ENCODE measurements at places on chromosomes 13 and 19.

- H3K27ac ChIP-seq, result no peak overlapping the region
- no peaks in the 10 kb centered on the region for H3K4me1 ChIP-seq
- peaks cover 9% of the 10 kb centered on the region for H3K27me3 ChIP-seq
- DNase-seq, result no peak
Measured at GRCh38 chr13:22960827-22961226, 220.0 kb upstream of the SGCG start.

DNA sequence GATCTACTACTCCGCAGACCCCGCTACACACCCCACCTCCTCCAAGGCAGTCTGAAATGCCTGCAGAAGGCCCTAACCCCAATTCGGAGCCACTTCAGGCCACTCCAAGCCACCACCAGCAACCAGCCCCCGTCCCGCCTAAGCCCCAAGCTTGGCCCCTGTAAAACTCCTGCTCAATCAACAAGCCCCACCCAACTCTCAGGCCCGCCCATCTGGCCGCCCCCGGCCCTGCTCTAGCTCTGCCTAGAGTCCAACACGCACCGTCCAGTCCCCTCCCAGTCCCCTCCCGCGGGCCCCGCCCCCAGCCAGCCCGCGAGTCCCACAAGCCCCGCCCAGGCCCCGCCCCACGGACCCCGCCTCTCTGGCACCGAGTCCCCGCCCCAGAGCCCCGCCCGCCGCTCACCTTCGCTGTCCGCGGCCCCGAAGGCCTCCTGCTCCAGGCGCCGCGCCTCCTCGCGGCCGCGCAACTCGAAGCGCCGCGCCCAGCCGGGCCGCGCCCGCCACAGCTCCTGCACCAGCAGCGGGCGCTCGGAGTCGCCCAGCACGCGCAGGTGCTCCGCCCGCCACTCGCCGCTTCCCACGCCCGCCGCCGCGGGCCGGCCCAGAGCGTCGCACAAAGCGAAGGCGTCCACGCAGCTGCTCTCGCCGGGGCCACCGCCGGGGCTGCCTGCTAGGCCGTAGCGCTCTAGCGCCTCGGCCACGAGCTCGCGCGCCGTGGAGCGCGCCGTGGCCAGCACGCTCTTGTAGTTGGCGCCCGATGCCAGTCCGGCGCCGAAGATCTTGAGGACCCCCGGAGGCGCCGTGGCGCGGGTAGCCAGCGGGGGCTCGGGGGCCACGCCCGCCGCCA, 1.6 kb downstream of the RASIP1 start:
- peak; percentile 76 for DNase-seq
- H3K4me1 ChIP-seq, result peaks cover 22% of the 10 kb centered on the region
- H3K27ac ChIP-seq, result peak overlapping the region; percentile 60
- H3K4me3 ChIP-seq, result peak overlapping the region; percentile 70

DNA sequence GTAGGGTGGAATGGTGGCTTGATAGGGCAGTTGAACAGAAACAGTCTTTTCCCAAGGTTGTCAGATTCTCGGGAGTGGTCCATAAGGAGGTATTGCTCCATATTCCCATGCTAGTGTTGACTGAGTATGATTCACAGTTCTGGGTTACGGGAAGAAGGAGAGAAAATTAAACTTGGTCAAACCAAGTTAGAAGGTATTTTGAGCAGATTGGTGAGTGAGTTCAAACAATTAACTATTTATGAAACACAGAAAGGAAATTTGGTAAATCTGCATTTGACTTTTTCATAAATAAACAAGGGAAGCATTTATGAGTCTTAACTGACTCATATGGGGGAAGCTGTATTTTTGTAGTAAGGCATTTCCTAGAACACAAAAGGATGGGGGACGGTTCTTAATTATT, 2419.4 kb downstream of the PCDH9 start:
- H3K27me3 ChIP-seq, result no peaks in the 10 kb centered on the region
- DNase-seq, result no peak
- H3K36me3 ChIP-seq, result peaks cover 8% of the 10 kb centered on the region
- H3K4me3 ChIP-seq, result no peak overlapping the region
- no peak overlapping the region for H3K27ac ChIP-seq
- no peaks in the 10 kb centered on the region for H3K4me1 ChIP-seq

DNA sequence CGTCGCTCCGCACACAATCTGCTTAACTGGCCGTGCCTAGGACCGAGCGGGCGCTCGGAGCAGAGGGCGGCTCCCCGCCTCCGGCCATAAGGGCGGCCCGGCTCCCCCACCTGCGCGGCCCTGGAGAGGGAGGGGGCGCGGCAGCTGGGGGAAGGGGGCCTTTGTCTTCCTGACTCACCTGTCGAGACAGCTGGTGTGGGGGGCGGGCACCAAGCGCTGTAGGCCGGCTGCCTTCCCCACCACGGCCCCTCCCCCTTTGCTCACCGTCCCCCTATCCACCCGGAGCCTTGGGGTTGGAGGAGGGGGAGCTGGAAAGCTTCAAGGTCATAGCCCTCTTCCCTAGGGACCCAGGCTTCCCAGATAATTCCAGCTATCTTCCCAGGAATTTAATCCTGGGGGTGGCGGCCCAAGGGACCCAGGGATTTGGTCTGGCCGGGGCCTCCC, 1.2 kb downstream of the VASP start:
- peak overlapping the region; percentile 96 for H3K4me3 ChIP-seq
- peak; percentile 34 for DNase-seq
- peak overlapping the region; percentile 73 for H3K27ac ChIP-seq
- H3K4me1 ChIP-seq, result peaks cover 64% of the 10 kb centered on the region
- no peaks in the 10 kb centered on the region for H3K36me3 ChIP-seq
- H3K27me3 ChIP-seq, result no peaks in the 10 kb centered on the region

- no peaks in the 10 kb centered on the region for H3K36me3 ChIP-seq
- no peak for DNase-seq
- H3K27me3 ChIP-seq, result peaks cover 41% of the 10 kb centered on the region
- H3K4me3 ChIP-seq, result no peak overlapping the region
- H3K27ac ChIP-seq, result no peak overlapping the region
Measured at GRCh38 chr13:97005625-97006262, 11.5 kb upstream of the OXGR1 start.

DNA sequence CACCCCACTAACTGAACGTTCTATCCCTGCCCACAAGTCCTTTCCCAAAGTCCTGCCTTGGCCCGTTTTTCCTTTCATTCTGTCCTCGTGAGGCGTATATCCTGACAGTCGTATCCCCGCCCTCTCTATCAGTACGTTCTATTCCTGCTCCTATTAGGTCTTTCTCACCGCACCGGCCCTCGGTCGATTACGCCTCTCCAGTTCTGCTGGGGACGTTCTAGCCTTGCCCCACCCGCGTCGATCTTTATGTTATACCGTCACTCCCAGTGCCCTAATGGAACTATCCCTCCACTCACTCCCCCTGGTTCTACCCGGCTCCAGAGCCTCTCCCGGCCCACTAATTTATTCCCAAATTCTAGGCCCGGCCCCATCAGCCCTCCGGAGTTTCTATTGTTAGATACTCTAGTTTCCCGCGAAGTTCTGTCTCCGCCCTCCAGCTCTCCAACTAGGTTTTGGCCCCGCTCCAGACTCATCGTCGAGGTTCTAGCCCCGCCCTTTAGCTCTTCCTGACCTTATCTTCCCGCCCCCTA, 2.0 kb downstream of the PLAUR start:
- DNase-seq, result no peak
- peak overlapping the region; percentile 88 for H3K4me3 ChIP-seq
- no peaks in the 10 kb centered on the region for H3K36me3 ChIP-seq
- H3K27me3 ChIP-seq, result no peaks in the 10 kb centered on the region
- peak overlapping the region; percentile 90 for H3K27ac ChIP-seq
- H3K4me1 ChIP-seq, result peaks cover 51% of the 10 kb centered on the region

GRCh38 chr13:112974671-112975070, 5.7 kb downstream of the MCF2L start:
- peaks cover 25% of the 10 kb centered on the region for H3K4me1 ChIP-seq
- peaks cover 16% of the 10 kb centered on the region for H3K36me3 ChIP-seq
- no peak overlapping the region for H3K4me3 ChIP-seq

- no peaks in the 10 kb centered on the region for H3K36me3 ChIP-seq
- H3K27me3 ChIP-seq, result no peaks in the 10 kb centered on the region
- peaks cover 5% of the 10 kb centered on the region for H3K4me1 ChIP-seq
- H3K4me3 ChIP-seq, result no peak overlapping the region
- DNase-seq, result no peak
Measured at GRCh38 chr19:35063940-35064818, 22.7 kb downstream of the HPN start.

DNA sequence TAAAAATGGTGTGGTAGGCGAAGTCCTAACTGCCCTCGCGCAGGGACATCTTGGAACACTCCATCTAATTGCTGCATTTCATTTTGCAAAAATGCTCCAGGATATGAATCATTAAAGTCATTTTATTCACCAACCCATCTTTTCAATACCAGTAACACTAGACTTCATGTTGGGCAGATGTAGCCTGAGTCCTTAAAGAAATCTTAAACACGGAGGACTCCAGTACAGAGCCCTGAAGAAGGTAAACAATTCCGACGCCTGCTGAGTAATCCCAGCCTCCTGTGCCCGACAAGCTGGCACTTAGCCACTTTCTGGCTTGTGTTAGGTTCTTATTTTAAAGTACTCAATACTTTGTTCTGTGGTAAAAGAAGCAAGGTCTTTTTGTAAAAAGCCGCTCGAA, 58.0 kb upstream of the IRS2 start:
- H3K4me3 ChIP-seq, result no peak overlapping the region
- H3K36me3 ChIP-seq, result no peaks in the 10 kb centered on the region
- peaks cover 14% of the 10 kb centered on the region for H3K27me3 ChIP-seq
- DNase-seq, result no peak
- H3K4me1 ChIP-seq, result peaks cover 5% of the 10 kb centered on the region
- H3K27ac ChIP-seq, result no peak overlapping the region

DNA sequence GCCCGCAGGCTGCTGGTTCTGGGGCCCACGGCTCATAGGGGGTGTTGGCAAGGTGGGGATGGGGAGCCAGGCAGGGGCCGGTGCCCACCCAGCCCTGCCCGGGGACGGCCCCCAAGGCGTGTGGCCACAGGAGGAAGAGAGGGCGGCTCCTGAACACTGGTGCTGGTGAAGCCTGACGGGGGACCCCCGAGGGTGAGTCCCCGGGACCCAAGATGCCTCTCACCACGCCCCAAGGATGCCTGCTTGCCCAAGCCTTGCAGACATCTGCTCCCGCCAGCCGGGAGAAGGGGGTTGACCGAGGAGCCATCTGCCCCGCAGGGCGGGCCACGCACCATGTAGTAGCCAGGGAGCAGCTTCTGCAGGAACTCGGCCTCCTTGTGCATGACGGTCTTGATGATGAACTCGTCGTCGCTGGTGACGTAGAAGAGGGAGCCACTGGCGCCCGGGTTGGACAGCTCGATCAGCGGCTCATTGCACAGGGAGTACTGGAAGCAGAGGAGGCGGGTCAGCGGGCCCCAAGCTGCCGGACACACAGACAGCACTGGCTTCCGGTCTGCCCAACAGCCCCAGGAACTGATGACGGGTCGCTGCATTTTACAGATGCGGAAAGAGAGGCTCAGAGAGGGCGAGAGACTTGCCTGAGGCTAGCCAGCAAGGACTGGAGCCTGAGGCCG, 29.6 kb upstream of the CACTIN start:
- H3K4me1 ChIP-seq, result no peaks in the 10 kb centered on the region
- no peak for DNase-seq
- H3K36me3 ChIP-seq, result peaks cover 16% of the 10 kb centered on the region
- H3K27me3 ChIP-seq, result no peaks in the 10 kb centered on the region

GRCh38 chr19:5567360-5567969, at the start of gene TINCR:
Gene TINCR, minus strand, starts transcription at chr19:5567953.
- peaks cover 27% of the 10 kb centered on the region for H3K27me3 ChIP-seq
- H3K27ac ChIP-seq, result no peak within 1 kb of the TSS
- H3K4me1 ChIP-seq, result no peaks in the 10 kb centered on the region
- no peak for DNase-seq
- no peak within 1 kb of the TSS for H3K4me3 ChIP-seq

DNA sequence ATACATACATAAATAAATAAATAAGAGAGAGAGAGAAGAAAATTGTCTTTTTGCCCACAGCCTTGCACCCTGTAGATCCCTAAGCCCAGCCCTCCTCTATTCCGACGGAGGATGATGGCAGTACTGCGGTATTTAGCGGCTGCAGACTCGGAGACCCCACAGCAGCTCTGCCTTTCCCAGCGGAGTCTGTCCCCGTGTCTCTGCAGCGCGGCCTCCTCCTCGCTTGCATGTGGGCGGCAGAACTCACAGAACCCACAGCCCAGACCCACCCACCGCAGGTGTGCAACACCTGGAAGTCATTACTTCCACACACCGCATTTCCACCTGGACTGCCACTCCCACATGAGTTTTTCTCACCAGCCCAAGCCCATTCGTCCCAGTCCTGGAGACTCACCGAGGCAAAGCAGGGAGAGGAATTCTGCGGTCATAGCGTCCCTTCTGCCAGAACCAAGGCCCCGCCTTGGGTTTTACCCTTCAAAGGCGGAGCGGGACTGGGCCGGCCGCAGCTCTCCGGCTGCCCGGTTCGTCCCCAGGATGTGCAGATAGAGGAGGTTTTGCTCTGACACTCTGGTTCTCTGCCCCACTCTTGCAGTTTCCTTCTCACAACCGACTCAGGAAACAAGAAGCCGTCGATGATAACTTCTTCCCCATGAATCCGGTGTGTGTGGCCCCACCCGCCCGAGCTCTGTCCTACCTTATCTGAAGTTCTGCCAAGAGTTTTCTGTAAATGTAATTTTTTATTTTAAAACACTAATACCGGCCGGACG, at the start of gene VSTM1:
Gene VSTM1, minus strand, starts transcription at position 548 of the 767 bp plus-strand sequence. Its CDS starts 120 bp downstream, at position 428.
- peaks cover 56% of the 10 kb centered on the region for H3K27me3 ChIP-seq
- no peak for DNase-seq
- H3K4me1 ChIP-seq, result no peaks in the 10 kb centered on the region

DNA sequence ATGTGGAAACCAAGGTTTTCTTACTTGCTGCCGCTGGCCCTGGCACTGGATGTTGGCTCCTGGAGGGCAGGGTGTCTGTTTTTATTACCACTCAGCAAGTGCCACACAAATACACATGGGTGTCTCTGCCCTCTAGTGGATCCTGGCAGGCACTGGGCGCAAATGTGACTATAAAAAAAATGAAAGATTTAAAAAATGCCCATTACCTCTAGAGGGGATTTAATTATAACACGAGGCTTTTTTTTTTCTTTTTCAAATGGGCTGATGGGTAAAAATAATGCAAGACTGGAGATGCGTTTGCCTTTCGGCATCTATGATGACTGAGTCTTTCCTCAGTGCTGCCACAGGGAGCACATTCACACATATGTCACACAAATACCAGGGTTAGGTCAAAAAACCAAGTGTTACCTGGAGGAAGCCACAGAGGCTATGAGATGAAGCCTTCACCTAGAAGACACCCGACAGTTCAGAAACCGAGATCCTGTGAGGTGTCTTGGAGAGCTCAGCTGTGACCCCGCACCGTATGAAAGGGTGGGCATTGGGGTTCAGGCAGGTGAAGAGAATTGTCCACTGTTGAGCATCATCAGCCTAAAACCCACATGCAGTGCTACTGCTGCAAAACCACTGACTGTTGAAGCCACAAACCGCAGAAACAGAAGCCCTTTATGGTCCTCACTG, 25.7 kb downstream of the CHAMP1 start:
- H3K36me3 ChIP-seq, result no peaks in the 10 kb centered on the region
- H3K4me3 ChIP-seq, result peak overlapping the region; percentile 3
- DNase-seq, result peak; percentile 33
- H3K4me1 ChIP-seq, result peaks cover 10% of the 10 kb centered on the region

DNA sequence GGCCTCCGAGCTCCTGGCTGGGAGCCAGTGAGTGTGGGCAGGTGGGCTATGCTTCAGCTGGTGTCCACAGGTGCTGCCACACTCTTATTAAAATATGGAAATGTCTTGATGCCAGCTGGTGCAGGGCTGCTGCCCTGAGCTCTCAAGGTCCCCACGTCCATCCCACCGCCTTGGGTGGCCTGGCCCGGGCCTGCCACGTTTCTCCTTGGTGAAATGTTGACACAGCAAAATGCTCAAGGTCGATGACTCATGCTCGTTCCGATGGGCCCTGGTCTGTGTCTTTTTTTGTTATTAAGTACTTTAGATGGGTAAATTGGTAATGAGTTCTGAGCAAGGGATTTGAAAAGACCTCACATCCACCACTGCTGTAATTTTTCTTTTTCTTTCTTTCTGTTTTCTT, 524.7 kb downstream of the MYO16 start:
- H3K4me3 ChIP-seq, result no peak overlapping the region
- H3K27me3 ChIP-seq, result peaks cover 9% of the 10 kb centered on the region
- DNase-seq, result no peak

Measured in naive thymus-derived CD8-positive, alpha-beta T cell (primary cell).